ENCODE measurements at places on chromosomes 7 and 10.

GRCh38 chr10:25170627-25171026, 4.2 kb upstream of the GPR158 start:
- DNase-seq, result no peak

DNA sequence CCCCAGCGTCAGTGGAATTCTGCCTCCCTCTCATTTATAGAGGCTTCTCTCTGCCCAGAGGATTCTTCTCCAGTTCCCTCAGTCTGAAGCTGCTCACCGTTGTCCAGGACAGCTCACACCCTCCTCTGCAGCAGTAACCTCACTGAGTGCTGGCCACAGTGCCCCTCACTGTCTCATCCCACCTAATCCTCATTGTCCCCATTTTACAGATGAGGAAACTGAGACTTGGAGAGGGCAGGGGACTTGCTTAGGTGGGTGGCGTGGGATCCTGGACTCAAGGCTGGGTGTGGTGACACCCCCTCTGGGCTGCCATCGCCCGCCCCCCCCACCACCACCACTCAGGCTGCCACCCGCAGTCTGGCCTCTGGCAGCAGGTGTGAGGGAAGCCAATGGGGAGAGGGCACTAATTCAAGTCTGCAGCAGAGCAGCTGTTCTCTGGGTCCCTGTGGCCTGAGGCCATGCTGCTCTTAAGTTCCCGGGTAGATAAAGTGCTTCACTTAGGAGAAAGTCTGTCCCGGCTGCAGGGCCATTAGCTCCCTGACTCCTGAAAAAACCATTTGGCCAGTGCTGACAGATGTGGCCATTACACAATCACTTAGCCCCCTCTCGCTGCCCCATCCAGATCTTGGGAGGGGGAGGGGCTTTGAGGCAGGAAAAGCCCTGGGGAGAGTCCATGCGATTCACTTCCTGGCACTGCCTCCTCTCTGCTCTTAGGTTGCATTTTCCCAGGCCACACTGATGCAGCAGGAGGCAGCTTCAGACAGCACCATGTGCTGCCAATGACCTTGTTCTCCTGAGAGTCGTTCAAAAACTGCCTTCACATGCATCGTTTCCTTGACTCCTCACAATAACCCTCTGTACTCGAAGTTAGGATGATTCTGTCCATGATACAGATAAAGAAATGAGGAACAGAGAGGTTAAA, 36.3 kb downstream of the DRGX start:
- no peak for DNase-seq

- DNase-seq, result no peak
Measured at GRCh38 chr10:128894641-128895040, 572.4 kb upstream of the MGMT start.

- DNase-seq, result no peak
Measured at GRCh38 chr7:101861218-101861775, 43.9 kb downstream of the CUX1 start.

Measured in hippocampal formation (tissue), 2 donors.